Ascending aorta (tissue), 2 donors: ENCODE measurements at places on chromosomes 13 and 19. TPM values are rescaled to one million over a fixed set of nuclear protein-coding genes. Genes with fewer than 3 reads are reported as not detected.

DNA sequence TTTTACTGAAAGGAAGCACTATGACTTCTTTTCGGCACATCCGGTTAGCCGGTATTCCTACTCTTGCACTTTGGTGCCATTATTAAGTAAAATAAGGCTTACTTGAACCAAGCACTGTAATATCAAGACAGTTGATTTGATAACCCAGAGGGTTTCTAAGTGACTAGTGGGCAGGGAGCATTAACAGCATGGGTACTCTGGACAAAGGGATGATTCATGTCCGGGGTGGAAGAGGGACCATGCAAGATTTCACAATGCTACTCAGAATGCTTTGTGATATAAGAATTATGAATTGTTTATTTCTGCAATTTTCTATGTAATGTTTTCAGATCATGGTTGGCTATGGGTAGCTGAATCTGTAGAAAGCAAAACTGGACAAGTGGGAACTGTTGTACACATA, 282.1 kb downstream of the TDRD3 start:
- no peak overlapping the region for H3K4me3 ChIP-seq
- DNase-seq: no peak
- no peaks in the 10 kb centered on the region for H3K4me1 ChIP-seq

DNA sequence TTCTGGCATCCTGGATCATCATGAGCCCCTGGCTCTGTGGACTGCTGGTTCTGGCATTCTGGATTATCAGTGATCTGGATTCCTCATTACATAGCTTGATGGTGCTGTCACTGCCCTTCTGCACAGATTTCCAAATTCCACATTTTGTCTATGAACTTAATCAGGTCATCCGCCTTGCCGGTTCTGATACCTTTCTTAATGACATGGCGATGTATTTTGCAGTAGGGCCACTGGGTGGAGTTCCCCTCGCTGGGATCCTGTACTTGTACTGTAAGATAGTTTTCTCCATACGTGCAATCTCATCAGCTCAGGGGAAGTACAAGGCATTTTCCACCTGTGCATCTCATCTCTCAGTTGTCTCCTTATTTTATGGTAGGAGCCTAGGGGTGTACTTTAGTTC, 24.4 kb upstream of the OR7C2 start:
- DNase-seq: no peak
- H3K4me1 ChIP-seq: no peaks in the 10 kb centered on the region
- no peak overlapping the region for H3K27ac ChIP-seq
- H3K36me3 ChIP-seq: no peaks in the 10 kb centered on the region

DNA sequence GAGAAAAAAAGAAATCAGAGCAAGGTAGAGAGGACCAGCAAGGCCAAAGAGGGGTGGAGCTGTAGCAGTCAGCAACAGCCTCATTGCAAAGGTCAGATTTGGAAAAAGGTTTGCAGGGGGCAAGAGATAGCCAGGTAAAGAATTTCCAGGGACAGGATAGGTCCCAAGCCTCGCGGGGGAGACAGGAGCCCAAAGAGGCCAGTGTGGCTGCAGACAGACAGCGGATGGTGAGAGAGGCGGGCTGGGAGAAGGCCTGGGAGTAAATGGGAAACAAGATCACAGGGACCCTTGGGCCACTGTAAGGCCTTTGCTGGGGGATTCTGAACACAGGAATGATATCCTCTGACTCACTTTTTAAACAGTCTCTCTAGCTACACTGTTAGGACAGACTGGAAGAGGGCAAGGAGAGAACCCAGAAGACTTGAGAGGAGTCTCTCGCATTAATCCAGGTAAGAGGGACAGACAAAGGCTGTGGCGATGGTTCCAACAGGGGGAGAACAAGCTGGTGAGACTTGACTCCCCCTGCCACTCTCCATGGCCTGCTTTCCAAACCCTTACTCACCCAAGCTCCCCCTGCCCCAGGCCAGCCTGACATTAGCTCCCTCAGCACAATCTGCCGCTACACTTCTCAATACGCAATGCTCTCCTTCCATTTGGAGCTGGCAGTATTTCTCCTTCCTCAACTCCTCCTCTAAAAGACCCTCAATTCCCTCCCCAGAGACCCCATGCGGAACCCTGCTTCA, 31.8 kb downstream of the DOCK9 start:
- no peak overlapping the region for H3K4me3 ChIP-seq
- H3K27me3 ChIP-seq: no peaks in the 10 kb centered on the region
- H3K27ac ChIP-seq: no peak overlapping the region
- no peaks in the 10 kb centered on the region for H3K36me3 ChIP-seq
- H3K4me1 ChIP-seq: no peaks in the 10 kb centered on the region
- DNase-seq: no peak

- H3K36me3 ChIP-seq: no peaks in the 10 kb centered on the region
- H3K4me3 ChIP-seq: no peak overlapping the region
- no peak overlapping the region for H3K27ac ChIP-seq
- no peak for DNase-seq
- H3K4me1 ChIP-seq: peaks cover 37% of the 10 kb centered on the region
Measured at GRCh38 chr13:39530916-39531315, 72.1 kb downstream of the LHFPL6 start.

DNA sequence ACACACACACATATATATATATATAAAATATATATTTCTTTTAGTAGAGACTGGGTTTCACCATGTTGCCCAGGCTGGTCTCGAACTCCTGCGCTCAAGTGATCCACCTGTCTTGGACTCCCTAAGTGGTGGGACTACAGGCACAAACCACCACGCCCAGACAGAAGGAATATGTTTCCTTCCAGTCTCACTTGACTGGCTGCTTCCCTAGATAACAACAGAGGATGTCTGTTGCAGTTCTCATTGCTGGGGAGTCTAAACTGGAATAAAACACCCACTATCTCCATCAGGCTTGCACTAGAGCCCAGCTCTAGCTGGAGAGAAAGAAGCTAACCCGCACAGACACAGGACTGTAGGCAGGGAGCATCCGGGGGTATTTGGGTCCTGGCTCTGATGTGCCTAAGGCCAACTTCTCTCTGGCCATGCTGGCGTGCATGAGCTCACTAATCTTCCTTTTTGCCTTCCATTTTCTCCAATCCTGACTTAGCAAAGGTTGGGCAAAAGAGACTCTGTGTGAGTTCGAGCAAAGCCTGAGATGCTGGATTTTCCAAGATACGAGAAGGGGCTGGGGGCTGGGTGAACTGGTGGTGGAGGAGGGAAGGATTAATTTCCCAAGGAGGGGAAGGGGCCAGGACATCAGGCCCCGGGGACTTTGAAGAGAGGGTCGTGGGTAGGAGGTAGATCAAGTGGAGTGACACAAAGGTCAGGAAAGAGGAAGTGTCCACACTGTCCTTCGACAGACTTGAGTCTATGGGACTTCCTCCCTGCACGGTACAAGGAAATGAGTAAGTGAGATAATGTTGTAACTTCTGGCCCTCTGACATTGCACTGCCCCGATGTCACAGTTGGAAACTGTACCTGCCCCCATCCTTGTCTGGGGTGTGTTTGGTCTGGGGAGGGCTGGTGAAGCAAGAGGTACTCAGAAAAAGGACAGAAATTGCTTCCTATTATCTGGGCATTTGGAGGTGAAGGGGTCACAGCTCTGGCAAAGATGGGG, 22.5 kb upstream of the ALOX5AP start:
- peak overlapping the region; percentile 15 for H3K27ac ChIP-seq
- H3K36me3 ChIP-seq: no peaks in the 10 kb centered on the region
- DNase-seq: peak; percentile 69

- H3K4me3 ChIP-seq: peak overlapping the region; percentile 41
- H3K4me1 ChIP-seq: peaks cover 14% of the 10 kb centered on the region
- no peak for DNase-seq
- no peaks in the 10 kb centered on the region for H3K27me3 ChIP-seq
- H3K36me3 ChIP-seq: no peaks in the 10 kb centered on the region
Measured at GRCh38 chr13:20828539-20829364, 55.0 kb upstream of the EEF1AKMT1 start.

- no peak for DNase-seq
- peak overlapping the region; percentile 100 for H3K27ac ChIP-seq
- H3K4me3 ChIP-seq: peak overlapping the region; percentile 93
- H3K4me1 ChIP-seq: peaks cover 21% of the 10 kb centered on the region
Measured at GRCh38 chr19:39390451-39390750, 505 bp downstream of the PAF1 start.

DNA sequence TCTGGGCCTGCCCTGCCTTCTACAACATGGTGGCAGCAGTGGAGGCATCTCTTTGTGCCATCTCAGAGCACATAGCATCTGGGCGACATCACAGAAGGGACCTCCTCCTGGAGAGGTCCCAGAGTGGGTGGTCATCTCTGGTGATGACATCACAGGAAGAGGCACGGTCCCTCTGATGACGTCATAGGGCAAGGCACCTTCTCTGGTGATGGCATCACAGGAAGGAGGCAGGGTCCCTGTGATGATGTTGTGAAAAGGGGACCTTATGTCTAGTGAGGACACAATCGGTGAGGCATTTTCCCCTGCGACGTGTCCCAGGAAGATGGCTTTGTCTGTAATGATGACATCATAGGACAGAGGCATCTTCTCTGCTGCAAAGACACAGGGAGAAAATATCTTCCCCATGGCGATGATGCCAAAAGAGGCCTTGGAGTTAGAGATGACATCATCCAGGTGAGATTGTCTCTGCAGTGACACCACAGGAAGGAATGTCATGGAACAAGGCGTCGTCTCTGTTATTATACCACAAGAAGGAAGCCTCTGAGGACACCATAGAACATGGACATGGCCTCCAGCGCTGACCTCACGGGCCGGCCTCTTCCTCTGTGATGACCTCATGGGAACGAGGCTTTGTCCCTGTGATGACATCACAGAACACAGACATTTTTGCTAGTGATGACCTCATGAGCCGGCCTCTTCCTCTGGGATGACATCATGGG, 10.7 kb downstream of the SHISA7 start:
- no peaks in the 10 kb centered on the region for H3K4me1 ChIP-seq
- H3K27me3 ChIP-seq: peaks cover 10% of the 10 kb centered on the region
- no peak overlapping the region for H3K4me3 ChIP-seq

The RPS5 gene
- 1,483 TPM for total RNA-seq
